Stomach (tissue), 19 donors: ENCODE measurements at places on chromosomes 3 and 15.

GRCh38 chr3:117873249-117873600 is 1161.4 kb downstream of the IGSF11 start:
- H3K27me3 ChIP-seq, result no peaks in the 10 kb centered on the region
- H3K36me3 ChIP-seq, result no peaks in the 10 kb centered on the region
- no peaks in the 10 kb centered on the region for H3K4me1 ChIP-seq
- H3K4me3 ChIP-seq, result no peak overlapping the region
- H3K27ac ChIP-seq, result no peak overlapping the region

DNA sequence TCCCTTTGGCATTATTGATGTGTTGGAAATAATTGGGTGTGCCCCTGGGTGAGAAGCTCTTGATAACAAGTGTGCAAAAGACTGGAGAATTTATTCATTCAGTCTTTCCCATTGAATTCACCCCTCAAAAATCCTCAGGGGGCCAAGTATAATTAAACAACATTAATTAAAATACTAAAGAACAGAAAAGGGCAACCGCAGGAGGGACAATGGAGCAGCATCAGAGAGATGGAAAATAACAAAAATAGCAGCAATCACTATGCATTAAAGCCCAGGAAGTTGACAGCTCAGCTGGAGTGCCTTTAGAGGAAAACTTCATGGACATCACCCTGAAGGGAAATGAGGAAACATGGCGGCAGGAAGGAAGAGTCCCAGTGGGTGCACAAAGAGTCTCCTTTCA is 227.6 kb downstream of the MINAR1 start:
- H3K4me3 ChIP-seq, result no peak overlapping the region
- H3K36me3 ChIP-seq, result no peaks in the 10 kb centered on the region
- DNase-seq, result no peak
- H3K27ac ChIP-seq, result no peak overlapping the region
- H3K27me3 ChIP-seq, result no peaks in the 10 kb centered on the region

DNA sequence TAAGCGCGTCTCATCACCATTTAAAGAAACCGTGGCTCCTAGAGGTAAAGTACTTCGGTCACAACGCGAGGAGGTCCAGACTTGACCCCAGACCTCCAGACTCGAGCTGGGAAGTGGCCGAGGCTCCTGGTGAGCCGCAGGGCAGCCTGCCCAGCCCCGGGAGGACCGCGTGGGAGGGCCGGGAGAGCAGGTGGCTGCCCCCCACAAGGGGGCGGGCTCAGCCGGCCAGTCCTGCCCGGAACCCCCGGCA is at the start of gene SLC27A2:
Gene SLC27A2, plus strand, starts transcription at position 228 of the 250 bp plus-strand sequence. CDS start 232 bp downstream, outside the sequence.
- H3K4me1 ChIP-seq, result peaks cover 17% of the 10 kb centered on the region
- peak within 1 kb of the TSS; percentile 72 for H3K4me3 ChIP-seq
- H3K27ac ChIP-seq, result no peak within 1 kb of the TSS
- peaks cover 16% of the 10 kb centered on the region for H3K27me3 ChIP-seq
- peak; percentile 84 for DNase-seq
- H3K36me3 ChIP-seq, result no peaks in the 10 kb centered on the region

- no peak overlapping the region for H3K4me3 ChIP-seq
- DNase-seq, result no peak
- no peaks in the 10 kb centered on the region for H3K27me3 ChIP-seq
- no peaks in the 10 kb centered on the region for H3K36me3 ChIP-seq
- no peaks in the 10 kb centered on the region for H3K4me1 ChIP-seq
Measured at GRCh38 chr3:171890398-171890797, 47.2 kb downstream of the TMEM212 start.

DNA sequence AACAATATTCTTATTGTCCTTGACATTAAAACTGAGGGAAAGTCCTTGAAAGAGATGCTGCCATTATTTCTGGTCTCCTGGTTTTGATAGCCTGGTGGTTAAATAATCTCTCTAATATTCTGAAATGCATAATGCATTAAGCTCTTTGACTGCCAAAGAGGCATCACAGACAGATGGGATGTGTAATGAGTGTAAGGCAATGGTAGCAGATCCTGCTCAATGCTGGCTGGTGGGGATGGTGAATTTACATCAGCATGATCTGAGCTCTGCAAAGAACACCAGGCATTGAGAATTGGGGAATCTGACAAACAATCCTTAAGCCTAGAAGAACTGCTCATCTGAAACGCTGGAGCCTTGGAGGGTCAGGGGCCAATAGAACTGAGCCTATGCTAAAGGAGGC is 528.6 kb upstream of the LMCD1 start:
- H3K4me1 ChIP-seq, result peaks cover 9% of the 10 kb centered on the region
- DNase-seq, result peak; percentile 11
- H3K36me3 ChIP-seq, result no peaks in the 10 kb centered on the region
- H3K4me3 ChIP-seq, result no peak overlapping the region

- H3K4me3 ChIP-seq, result no peak overlapping the region
- H3K36me3 ChIP-seq, result no peaks in the 10 kb centered on the region
- peaks cover 23% of the 10 kb centered on the region for H3K4me1 ChIP-seq
- peak; percentile 92 for DNase-seq
- no peak overlapping the region for H3K27ac ChIP-seq
Measured at GRCh38 chr3:194250098-194251002, 100.8 kb downstream of the CPN2 start.
